ENCODE measurements at places on chromosomes 1 and 21.
A peak's percentile ranks its signal among the peaks of the same experiment; 100 is the strongest.

DNA sequence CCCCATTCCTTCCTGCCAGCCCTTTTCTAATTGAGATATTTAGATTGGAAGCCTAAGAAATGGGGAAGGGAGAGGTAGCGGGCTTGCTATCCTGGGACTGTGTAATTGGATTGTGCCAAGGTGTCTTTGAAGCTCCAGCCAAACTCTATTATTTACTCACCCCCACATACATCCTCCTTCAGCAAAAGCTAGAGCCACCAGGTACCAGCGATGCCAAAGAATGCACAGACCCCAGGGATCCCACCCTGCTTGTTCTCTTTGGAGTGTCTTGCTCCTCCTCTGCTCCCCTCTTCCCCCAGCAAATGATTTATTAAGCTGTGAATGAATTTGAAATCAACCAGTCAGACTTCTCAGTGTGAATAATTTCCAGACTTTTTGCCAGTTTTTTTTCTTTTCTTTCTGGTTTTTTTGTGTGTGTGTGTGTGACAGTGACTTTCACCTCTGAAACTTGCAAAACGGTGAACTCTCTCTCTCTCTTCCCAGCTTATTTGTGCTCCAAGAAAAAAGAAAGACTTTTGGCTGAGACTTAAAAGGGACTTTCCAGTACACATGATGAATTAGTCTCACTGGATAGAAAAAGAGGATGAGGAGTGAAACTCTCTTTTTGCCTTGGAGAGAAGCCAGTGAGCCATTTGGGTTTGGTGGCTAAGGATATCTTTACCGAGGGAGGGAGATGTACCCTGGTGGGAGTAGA, 1.8 kb downstream of the VASH2 start:
- DNase-seq, result no peak

- no peak for DNase-seq
These were observed 20.2 kb downstream of the RIPK4 start for GRCh38 chr21:41746744-41747006.

- peak; percentile 71 for DNase-seq
These were observed 37.3 kb downstream of the PLEKHO1 start for GRCh38 chr1:150186789-150187559.

DNA sequence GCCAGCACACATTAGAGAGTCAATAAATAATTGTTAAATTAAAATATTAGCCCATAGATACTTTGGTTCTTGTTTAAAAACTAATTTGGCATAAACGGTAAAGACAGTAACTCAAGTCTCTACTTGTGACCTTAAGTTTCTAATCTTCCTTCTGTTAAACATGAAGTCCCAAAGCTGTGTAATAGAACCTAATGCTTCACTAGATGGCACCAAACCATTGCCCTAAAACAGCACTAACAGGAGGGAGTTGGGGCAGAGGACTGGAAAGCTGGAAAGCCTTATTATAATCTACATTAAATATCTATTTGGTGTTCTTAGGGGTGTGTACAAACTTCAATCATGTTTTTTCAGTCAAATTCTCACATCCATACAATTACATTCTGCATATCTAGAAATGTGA, 176.7 kb downstream of the OLFM3 start:
- DNase-seq, result no peak

- peak; percentile 18 for DNase-seq
These were observed 544 bp downstream of the ILDR2 start for GRCh38 chr1:166974647-166975345.

DNA sequence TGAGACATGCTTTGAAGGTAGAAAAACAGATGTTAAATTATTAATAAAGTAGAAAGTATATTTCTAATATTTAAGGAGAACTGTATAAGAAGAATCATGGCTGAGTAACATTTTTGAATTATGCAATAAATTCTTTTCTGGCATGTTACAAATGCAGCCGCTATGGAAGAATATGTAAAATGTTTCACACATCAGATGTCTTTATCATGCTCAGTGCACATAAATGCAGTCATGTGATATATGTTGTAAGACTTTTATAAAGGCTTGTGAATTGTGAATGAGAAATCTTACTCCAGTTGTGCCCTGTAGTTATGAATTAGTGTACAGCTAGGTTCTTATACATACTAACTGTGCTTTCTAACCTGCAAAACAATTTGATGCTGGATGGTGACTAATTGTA, 53.5 kb downstream of the LRRC8B start:
- DNase-seq, result no peak

- no peak for DNase-seq
These were observed 6.7 kb downstream of the PANK4 start for GRCh38 chr1:2519729-2520128.

DNA sequence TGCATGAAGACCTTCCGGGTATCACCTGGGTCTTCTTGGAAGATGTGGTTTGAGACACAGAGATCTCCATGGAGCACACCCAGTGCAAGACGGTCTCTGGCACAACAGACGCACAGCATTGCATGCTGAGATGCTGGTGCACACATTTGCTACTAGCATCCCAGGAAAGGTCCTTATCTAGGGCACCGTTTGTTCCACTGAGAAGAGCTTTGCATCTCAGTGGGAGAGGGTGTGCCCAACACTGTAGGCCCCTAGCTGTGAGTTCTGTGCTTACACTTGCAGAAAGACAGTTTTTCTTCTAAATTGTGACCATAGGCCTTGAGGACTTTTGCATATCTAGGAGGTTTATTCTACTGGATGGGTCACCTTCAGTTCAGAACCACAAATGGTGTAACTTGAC, 554.1 kb downstream of the MATN1 start:
- no peak for DNase-seq

DNA sequence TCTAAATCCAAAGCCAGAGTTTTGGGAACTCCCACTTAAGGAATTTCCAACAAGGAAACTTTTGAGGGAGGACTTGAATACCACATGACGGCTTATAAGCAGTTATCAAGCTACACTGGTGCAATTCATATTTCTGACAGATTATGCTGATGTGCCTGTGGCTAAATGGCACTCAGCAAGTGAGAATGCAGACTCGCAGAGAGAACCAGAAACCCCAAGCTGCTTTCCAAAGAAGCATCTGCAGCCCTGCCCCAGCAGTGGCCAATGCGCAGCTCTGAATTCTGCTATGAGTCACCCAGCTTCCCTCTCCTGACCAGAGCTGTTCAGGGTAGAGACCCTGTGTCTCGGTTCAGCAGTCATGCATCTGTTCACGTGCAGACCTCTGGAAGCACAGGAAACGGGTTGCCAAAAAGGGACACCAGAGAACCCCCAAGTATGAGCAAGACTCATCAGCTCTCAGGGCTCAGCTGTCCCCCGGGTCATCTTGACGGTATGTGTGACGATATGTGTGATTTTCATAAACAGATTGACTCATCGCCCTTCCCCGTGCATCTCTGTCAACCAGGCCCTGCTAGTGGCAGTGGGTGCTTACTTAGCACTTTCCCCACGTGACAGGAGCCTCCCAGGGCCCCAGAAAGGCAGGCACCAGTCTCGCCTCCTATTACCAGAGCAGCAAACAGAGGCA, 76.3 kb downstream of the ITPKB start:
- peak; percentile 90 for DNase-seq

- DNase-seq, result no peak
These were observed 93.1 kb downstream of the ADCY10 start for GRCh38 chr1:167820684-167821355.

DNA sequence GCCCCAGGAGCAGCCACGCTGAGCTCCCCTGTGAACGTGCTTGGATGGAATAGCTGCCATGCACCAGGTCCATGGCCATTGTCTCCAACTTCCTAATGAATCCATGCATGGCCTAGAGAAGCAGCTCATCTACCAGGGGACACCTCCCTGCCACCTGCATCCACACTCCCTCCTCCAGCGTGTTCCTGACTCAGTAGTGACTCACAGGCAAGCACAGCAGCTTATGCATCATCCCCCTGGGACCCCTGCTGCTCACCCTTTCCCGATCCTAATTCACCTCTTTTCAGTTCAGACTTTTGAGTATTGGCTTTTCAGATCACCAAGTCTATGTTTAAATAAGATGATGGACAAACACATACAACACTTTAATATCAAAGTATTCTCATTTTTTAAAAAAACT, 39.9 kb upstream of the TADA1 start:
- DNase-seq, result no peak

- DNase-seq, result no peak
These were observed 20.0 kb upstream of the FCER1A start for GRCh38 chr1:159282118-159282517.

DNA sequence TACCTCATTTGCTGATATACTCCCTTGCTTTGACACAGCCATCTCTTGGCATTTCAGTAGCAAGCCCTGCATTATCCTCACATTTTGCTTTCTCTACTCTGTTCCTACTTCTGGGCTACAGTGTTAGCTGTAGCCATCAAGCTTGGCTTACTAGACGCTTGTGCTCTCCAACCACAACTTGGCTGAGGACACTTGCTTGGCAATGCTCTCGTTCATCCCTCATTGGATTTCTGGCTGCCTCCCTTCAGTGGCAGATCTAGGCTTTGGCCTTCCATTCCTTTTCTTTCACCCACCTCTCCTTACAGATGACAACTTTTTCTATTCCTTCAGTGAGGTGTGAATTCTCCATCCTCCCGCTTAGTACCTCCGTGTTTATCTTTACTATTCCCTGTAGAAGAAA, 428.7 kb upstream of the LRRC7 start:
- no peak for DNase-seq

DNA sequence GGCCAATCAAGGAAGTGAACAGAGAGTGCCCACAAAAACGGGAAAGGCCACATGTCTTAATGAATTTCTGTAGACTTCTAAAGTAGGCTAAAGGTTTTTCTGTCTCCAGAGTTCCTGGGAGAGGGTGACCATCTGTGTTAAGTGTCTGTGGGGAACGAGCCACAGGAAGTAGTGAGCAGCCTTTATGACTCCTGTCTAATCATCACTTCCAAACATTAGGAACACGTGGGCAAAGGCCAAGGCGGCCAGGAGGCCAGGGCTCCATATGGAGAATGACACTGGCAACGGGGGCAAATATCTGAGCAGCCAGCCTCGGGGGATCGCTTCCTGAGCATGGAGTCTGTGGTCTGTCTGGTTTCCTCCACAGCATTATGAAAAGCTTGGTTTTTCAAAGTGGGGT, 7.1 kb downstream of the FAM89A start:
- no peak for DNase-seq

DNA sequence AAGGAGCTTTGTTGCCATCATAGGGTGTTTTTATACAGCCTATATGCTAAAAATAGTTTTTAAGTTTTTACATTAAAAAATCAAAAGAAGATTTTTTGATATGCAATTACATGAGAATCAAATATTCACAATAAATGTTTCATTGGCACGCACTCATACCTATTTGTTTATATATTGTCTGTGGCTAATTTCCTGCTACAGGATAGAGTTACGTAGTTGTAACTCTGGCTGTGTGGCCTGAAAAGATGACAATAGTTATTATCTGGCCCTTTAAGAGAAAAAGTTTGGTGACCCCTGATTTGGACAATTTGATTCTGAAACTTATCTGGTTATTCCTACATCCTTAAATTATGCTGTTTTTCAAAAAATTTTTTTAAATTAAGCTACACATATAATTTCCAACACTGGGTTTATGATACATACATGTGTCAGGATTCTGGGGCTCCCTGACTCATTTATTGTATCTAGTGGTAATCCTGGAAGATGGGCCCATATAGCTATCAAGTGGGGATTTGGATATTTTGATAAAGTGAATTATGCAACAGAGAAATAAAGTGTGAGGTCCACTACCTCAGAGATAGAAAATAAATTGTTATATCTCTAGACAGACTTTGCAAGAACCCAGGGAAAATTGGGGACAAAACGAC, 370.2 kb upstream of the LYPLAL1 start:
- DNase-seq, result no peak

- no peak for DNase-seq
These were observed 135.6 kb upstream of the SYT6 start for GRCh38 chr1:114289306-114289705.

DNA sequence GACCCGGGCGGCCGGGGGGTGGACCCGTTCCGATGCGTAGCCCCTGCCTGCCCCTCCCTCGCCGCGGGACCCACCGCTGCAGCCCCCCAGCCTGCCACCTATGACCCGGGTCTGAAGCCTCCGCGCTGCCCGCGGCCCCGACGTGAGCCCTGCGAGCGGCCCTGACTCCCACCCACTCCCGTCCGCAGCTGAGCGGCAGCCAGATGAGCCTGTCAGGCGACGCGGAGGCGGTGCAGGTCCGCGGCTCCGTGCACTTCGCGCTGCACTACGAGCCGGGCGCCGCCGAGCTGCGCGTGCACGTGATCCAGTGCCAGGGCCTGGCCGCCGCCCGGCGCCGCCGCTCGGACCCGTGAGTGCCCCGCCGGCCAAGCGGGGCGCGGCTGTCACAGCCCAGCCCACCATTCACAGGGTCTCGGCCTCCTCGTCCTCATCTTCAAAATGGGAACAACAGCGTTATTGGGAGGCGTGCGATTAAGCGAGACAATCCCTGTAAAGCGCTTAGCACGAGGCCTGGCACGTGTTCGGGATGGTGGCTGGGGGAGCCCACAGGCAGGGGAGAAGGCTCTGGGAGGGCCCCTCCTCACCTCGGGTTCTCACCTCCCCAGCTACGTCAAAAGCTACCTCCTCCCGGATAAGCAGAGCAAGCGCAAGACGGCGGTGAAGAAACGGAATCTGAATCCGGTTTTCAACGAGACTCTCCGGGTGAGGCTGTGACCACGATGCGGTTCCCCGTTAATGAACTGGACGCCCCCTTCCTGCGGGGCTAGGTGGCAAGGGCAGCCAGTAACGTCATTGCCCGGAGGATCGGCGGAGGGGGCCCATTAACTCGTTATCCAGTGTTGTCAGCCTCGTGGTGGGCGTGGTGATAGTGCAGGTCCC, 8.2 kb downstream of the SYTL1 start:
- no peak for DNase-seq

- no peak for DNase-seq
These were observed 74.6 kb downstream of the RUNX3 start for GRCh38 chr1:24855474-24855873.

- DNase-seq, result no peak
These were observed 15.0 kb upstream of the ZMYM6 start for GRCh38 chr1:35046730-35047129.

DNA sequence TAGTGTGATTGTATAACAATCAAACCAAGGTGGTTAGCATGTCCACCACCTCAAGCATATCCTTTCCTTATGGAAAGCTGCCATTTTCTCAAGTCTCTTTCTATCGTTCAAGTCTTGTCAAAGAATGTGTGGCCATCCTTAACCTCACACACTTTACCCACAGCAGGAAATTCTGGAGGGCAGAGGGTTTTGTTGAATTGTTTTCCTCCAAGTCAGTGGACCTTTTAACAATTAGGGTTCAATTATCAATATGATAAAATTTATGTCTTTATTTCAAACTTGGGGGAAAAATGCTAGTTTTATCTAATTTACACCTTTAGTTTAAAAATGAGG, 14.2 kb upstream of the PTPRC start:
- DNase-seq, result no peak

DNA sequence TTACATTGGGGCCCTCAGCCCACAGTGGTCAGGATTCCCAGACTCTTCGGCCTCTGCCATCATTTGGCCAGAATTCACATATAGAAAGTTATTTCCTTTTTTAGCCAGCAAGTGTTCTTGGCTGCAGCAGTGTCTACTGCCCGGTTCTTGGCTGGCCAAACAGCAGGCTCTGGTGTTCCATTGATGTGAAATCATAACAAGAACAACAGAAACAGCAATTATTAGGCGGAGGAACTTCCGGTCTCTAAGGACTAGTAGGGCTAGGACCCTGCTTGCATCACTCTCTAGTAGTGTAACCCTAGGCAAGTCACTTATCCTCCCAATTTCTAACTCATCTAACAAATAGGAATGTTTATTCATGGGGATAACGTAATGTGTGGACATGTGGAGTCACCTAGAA, 8.7 kb upstream of the GJA5 start:
- no peak for DNase-seq

GRCh38 chr1:204920511-204920910, 49.8 kb downstream of the NFASC start:
- DNase-seq, result no peak

Measured in CD4-positive, alpha-beta memory T cell (primary cell).